Neuronal stem cell (in vitro differentiated cells): ENCODE measurements at places on chromosomes 1 and 21.

GRCh38 chr1:153659656-153660055 lies 1.2 kb downstream of the SNAPIN start:
- no peak for DNase-seq

GRCh38 chr1:11878081-11878890 lies 19.5 kb upstream of the NPPB start:
- DNase-seq = no peak

DNA sequence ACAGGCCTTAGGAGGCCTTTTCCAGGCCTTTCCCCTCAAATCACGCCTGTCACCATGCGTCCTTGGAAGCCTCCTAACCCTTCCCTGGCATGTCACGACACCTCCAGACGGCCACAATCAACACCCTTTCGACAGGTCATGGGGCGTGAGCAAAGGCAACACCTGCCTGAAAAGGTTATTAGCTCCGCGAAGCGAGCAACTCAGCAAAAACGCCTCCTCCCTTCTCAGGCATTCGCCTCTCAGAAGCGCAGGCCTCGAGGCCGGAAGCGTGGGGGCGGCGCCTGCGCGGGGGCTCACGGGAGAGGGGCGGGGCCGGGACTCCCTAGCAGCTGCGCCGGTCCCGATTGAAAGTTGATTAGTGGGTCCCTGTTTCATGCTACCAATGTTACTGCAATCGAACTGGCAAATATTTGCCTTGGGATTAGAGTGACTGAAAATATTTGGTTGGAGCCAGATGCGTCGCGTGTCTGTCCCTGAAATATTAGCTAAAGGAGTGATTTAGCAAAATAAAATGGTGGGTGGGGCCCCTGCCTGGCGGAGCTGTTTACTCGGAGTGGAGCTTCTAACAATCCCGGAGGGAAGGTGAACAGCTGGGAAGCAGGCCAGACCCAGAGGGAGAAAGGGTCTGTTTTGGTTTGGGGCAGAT lies 44.9 kb downstream of the GFI1 start:
- no peak for DNase-seq

DNA sequence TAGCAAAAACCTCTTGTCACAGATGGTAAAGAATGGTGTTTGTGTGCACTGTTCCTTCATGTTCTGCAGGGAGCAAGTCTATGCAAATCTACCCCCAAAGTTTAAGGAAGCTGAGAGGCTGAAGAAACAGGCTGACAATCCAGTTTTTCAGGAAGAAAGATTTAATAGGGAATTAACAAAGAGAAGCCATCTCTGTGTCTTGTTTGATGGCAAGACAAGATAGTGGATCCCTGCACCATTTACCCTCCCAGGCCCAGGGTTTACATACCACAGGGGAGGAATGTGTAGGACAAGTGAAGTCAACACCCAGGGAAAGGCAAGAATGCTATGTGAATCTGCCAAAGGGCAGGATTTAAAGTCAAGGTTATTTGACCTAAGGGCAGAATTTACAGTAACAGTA lies 48.1 kb upstream of the FNBP1L start:
- DNase-seq = no peak

DNA sequence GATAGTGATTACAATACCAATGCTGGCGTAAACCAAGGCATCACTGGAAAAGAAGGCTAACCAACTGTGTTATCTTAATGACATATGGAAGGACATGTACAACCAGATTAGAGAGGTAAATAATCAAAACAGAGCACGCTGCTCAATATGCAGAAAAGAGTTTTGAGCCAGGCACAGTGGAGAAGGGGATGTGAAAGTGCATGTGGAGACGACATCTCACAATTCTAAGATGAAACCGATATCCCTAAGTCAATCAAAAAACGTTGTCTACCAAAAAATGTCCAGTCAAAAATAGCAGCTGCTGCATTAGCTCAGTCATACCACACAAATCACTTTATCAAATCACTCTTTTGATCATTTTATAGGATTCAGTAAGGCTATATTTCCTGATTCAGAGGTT lies 116.3 kb upstream of the OLIG2 start:
- no peak for DNase-seq

DNA sequence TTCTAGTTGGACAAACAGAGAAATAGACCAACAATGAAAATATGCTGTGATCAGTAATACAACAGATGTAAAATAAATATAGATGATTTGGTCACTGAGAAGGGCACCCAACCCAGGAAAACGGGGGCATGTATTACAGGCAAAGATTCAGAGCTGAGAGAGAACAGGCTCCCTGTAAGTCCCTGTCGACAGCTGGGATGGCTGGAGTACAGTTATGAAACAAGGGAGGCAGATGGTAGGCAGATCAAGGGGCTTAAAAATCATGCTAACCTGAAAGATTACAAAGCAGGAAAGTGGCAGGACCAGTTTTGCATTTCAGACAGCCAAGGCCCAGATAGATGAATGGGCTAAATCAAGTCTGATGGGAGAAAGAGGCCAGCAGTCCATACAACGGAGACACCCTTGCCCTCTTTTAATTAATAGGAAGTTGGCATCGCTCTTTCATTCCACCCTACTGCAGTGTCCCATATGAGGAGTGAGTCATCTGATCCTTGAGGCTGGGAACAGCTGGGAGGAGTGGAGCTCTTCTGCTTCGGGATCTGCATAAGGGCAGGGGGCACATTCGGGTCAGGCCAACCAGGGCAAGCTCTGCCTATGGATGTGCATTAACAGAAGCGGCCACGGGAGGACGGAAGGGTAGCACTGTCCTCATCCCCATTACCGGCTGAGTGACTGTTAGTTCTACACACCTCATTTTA lies 171.1 kb downstream of the DAB1 start:
- DNase-seq = no peak

DNA sequence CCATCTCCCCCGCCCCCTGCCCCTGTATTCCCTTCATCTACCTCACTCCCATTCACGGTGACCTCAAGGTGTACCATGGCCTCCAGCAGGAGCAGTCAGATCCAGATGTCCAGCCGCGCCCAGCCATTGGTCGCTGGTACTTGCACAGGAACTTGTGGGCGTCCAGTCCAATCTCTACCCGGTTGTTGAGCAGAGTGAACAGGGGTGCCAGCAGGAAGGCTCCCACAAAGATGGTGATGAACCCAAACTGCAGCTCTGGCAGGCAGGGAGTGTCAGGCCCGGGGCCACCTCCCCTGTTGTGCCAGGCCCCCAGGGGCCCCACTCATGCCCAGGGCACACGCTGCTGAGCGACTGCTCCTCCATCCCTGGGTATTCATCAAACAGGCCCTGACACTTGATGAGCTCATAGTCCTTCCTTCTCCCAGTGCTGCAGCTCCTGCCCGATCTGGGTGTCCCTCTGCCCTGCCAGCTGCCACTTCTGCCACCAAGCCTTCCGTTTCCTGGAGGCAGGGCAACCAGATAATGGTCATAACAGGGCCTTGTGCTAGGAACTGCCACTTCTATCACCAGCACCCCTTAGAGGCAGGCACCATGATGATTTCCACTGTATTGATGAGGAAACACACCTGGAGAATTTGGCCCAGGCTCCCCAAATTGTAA lies 5.7 kb upstream of the ARHGEF19 start:
- DNase-seq = no peak

DNA sequence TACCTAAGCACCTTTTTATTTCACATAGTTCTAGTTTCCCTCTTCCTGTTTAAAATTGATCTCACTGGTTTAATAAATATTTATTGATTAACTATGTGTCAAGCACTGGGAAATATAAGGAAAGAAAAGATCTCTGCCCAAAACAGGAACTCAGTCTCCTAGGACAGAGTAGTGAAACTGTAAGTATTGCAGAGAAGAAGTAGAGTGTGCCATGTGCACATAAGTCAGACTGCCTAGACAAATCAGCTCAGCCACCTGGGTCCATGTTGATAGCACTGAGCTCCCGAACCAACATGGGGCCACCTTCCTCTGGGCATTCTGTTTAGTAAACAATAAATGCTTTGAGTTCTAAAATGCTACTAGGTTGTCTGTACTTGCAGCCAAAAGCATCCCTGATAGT lies 9.8 kb upstream of the SSX2IP start:
- no peak for DNase-seq

GRCh38 chr1:92442351-92442750 lies 44.4 kb downstream of the GFI1 start:
- no peak for DNase-seq

DNA sequence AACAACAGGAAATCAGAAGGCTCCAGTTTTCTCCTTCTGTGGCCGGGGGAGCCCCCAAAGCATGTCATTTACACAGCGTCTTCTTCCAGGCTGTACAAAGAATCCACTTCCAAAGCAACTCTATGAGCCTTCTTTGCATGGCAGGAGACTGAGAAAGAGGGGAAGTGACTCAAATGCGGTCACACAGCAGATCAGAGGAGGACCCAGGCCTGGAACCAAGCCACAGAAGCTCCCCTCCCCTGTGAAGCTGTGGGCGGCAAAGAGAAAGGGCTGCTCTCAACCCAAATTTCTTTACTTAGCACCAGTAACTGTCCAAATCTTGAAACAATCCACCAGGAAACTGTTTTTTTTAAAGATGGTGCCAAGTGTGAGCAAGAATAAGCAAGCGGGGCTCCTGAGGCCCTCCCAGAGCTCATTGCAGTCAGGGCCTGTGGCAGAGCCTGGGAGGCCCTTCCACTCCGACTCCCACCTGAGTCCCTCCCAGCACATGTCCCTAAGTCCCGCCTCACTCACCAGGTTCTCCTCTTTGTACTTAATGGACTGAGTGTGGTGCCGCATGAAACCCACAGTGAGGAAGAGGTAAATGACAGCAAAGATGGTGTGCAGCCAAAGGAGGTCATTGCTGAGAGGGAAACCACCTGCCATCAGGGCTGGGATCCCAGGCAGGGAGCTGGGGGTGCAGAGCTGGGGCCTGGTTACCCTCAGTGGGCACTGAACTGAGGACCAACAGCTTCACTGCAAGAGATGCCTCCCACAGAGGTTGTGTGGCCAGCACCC lies 15.9 kb downstream of the TMEM63A start:
- DNase-seq = no peak

DNA sequence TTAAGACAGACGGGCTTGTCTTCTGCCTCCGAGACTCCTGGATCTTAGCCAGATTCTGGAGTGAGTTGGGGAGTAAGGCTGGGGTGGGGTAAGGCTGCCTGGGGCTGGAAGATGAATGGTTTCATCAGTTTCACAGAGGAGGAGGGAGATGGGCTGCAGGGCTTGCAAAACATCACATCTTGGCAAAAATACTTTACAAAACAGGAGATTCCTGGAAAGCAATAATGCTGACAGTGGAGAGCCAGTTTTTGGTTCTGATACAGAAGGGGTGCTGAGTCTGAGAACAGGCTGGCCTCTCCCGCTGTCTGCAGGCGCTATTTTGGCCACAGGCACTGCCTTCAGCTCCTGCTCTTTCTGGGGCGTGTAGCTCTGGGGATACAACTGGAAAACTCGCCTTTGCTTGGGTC lies 83.4 kb upstream of the KCNE2 start:
- DNase-seq = no peak

DNA sequence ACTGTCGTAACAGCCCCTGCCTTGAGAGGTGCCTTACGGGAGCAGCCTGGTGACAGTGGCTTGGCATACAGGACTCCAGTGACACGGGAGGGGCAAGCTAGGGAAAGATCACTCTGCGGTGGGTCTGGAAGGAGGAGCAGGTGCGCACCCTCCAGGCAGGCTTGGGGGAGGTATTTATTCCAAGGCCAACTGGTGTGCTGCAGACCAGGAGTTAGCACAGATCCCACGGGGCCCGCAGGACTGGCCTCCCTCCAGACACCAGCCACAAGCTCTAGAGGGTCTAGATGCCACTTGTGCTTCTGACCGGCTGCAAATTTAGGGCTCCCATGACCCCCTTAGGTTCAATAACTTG lies 22.1 kb downstream of the PSEN2 start:
- no peak for DNase-seq

- peak; percentile 67 for DNase-seq
These were observed 9.8 kb downstream of the NHLH1 start for GRCh38 chr1:160376525-160377131.

DNA sequence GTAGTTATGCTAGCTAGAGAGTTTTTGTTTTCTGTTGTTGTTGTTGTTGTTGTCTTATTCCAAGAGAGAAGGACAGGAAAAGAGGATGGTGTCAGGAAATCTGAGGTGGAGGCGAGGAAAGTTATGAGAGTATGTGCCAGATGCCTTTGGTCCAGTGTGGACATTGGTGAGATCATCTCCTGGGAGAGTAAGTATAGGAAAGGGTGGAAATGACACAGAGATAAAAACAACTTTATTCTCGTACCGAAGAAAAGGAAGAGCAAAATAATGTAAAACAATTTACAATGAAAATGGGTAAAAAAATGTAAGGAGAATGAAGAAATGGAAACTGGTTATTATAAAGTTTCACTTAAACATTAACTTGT lies 97.4 kb upstream of the ADGRL2 start:
- DNase-seq = no peak

DNA sequence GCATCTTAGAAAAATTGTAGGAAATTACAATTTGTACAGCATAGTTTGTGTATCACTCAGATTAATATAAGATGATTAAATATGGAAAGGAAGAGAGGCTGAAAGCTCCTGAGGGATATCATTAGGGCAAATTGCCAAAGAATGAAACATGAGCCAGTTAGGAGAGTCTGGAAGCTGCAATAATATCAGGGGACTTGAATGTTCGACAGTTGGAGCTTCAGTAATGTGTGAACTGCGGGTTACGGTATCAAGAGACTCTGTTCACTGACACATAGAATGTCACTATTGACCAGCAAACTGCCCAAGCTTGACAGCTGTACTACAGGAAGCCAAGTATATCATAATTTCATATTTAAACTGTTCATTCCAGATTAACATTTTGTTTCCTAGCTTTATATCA lies 157.2 kb downstream of the DENND1B start:
- no peak for DNase-seq

DNA sequence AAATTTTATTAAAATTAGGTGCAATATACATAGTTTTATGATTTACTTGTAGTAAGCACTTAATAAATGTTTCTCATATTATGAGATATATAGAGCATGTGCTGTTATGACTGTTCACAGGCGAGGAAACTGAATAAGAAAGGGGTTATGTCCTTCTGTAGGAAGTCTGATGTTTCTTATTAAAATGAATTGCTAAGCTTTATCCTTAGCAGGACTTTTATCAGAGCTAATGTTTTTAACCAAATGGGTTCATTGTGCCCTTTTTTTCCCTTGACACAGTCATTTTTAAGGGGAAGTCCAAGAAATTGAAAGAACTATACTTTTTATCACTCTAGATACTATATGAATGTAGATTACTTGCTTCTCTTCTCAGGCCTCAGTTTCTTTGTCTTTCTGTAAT lies 285.2 kb downstream of the PTPRC start:
- DNase-seq = no peak

DNA sequence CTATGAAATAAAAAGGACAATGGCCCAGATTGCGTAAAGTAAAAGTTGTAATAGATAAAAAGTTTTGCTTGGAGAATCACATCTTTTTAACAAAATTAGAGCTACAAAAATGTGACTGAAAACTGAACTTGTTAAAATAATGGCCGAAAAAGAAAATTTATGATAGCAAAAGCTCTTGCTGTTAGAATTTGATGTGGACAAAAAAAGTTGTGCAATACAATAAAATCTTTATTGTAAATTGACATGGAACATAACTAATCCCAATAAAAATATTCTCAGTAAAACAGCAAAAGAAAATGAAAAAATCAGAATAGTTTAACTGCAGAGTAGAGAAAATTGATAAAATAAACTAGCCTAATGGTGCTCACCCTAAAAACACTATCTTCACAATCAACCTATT lies 11.4 kb upstream of the CAMSAP2 start:
- no peak for DNase-seq

GRCh38 chr1:200737647-200738291 lies 924 bp upstream of the CAMSAP2 start:
- no peak for DNase-seq

- no peak for DNase-seq
These were observed 273.5 kb downstream of the LIPI start for GRCh38 chr21:13937236-13937635.
